Colonic mucosa (tissue), 4 donors: ENCODE measurements at places on chromosomes 5 and 9.

DNA sequence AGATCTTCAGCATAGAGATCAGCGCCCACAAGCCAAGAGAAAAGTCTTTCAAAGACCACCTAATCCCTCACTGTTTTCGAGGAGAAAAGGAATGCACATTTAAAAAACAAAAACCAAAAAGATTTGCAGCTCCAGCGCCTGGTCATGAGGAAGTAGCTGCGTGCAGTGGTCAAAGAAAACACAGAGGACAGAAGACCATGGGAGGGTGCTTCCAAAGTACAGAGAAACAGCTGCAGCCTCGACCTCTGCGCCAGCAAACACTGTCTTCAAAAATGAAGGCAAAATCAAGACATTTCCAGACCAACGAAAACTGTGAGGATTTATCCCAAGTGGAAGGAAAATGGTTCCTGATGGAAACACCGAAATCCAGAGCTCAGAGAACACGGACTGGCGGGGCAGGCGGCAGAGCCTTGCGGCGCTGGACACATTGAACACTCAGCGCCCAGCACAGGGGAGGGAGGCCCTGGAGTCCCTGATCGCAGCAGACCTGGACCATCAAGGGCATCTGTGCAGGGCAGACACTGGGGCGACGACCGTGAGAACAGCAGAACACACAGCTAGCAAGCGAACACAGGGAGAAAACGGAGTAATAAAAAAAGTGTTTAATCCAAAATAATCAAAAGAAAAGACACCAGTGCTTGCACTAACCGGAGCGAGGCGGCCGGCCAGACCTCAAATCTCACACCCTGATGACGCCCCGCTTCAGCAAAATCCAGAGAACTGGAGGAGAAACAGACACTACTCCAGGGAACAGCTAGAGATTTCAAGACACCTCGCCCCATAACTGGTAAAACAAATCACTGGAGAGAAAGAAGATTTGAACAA is 12.6 kb upstream of the SLC12A7 start:
- no peak for DNase-seq

GRCh38 chr5:60297658-60298057 is 402.3 kb downstream of the DEPDC1B start:
- no peak for DNase-seq

DNA sequence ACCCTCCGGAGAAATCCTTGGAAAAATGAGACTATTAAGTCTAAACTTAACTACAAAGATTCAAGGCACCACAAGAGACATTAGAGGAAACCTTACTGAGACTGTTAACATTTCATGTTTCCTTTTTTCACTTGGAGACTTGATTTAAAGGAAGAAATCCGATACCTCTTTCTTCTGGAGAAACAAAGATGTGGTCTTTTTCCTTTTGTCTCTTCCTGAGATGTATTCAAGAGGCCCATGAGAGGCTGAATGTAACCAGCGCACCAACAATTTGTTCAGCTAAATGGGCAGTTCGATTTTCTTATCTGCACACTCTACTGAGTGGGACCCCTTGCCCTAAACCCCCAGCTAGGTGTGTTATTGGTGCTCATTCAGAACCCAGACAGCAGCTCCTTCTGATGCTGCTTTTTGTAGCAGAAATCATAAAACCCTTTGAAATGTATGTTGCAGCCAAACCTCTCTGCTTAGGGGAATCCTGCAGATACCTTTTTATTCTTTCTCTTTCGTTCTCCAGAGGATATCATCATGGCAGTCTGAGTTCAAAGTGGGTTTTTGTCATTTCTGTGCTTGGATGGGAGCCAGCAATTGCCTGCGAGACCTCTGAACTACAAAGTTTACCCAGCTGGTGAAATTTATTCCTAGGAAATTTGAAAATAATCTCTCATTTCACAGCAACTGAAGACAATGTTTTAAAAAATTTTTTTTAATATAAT is 41.9 kb upstream of the ACTBL2 start:
- DNase-seq, result no peak

GRCh38 chr9:119961774-119962424 is 592.7 kb upstream of the BRINP1 start:
- DNase-seq, result peak; percentile 37

- DNase-seq, result no peak
These were observed 86.0 kb downstream of the TRPC7 start for GRCh38 chr5:136279314-136279713.

DNA sequence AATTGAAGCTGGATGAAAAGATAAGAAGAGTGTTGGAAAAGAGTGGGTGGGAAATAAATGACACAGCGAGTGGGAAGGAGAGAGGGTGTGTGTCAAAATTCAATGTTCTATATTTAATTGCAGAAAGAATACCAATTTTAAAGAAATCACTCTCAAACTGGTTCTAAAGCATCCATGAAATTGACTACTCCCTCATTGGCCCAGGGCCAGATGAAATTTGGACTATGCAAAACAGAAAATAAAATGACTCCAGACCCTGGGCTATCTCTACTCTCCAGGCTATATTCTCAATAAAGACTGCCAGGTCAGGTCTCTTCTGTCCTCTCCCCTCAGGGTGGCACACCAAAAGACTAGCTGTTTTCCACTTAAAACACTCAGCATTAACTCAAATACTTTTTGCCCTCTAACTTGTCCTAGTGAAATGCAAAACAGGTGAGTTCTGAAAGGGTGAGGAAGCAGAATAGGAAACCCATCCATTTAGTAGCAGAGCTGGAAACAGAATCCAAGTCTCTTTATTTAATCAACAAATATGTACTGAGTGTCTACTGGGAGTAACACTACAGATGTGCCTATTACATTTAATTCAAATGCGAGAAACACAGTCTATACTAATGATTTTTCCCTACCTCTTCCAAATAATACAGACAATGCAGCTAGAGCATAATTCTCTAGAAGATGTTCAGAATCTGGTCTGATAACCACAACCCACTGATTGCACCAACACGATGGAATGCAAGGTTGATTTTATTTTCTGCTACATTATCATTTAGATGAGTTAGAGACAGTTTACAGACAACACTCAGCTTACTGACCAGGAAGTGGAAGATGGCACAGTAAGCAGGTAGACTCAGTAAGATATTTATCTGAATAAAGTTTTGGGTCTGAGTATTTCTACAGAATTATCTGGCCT is 42.1 kb downstream of the EFCAB9 start:
- DNase-seq, result peak; percentile 87

DNA sequence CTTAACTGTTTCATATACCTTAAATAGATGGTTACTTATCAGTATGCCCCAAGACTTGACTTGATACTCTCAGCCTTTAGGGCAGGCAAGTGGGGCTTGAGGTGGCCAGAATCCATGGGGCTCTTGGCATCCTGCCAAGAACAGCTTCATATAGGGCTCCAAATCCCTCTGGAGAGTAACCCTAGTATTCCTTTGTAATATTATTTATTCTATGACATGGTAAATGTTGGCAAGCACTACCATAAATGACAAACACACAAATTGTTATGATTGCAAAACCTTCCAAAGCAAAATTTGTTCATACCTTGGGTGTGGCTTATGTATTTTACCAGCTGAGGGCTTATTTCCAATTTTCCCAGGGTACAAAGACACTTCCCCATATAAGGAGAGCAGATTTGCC is 257.4 kb upstream of the TRPC7 start:
- DNase-seq, result no peak

- no peak for DNase-seq
These were observed 344.5 kb downstream of the PRR16 start for GRCh38 chr5:120808606-120809005.

GRCh38 chr9:136309806-136310220 is 5.9 kb upstream of the CCDC187 start:
- no peak for DNase-seq

GRCh38 chr9:35172878-35173277 is 11.1 kb downstream of the UNC13B start:
- DNase-seq, result no peak

- no peak for DNase-seq
These were observed 22.3 kb downstream of the TTC33 start for GRCh38 chr5:40733434-40733833.

GRCh38 chr5:173397516-173397915 is 69.3 kb upstream of the STC2 start:
- DNase-seq, result no peak

- DNase-seq, result no peak
These were observed 55.1 kb downstream of the NUP214 start for GRCh38 chr9:131180454-131180853.

DNA sequence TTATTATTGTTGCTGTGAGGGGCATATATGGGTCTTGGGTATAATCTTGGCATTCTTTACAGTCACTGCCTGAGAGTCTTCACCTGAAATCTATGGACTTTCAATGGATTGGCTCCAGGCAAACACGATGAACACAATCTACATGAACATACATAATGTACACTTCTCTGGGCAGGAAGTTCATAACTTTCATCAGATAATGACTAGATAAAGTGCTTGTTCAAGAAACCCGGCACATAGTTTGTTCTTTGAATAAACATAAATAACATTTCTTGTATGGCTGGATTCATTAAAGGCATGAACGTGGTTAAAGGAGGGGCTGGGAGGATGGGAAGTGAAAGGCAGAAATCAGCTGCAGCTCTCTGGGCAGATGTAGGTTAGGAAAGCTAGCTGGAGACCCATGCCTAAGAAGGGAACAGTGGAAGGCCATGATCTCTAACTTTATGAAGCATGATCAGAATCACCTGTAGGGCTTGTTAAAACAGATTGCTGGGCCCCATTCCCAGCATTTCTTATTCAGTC is 306.9 kb upstream of the EFNA5 start:
- no peak for DNase-seq

DNA sequence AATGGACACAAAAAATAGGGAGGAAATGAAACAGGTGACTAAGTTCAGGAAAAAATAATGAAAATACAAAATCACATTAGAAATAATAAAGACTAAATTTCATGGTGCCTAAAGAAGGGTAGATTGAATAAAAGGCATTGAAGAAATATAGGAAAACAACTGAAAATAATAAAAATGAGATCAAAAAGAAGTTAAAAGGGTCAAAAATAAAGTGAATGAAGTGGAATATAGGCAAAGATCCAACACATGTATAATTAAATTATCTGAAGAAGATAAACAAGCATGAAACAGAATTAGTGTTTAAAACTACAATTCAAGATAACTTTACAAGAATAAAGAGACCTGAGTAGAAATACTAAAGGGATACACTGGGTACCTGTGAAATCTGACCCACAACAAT is 87.6 kb downstream of the SUSD1 start:
- no peak for DNase-seq

- no peak for DNase-seq
These were observed 25.0 kb downstream of the ARPC5L start for GRCh38 chr9:124886866-124887492.

GRCh38 chr5:80622756-80623155 is 31.7 kb upstream of the MSH3 start:
- no peak for DNase-seq

GRCh38 chr5:179839328-179840256 is 18.9 kb downstream of the SQSTM1 start:
- DNase-seq, result no peak

DNA sequence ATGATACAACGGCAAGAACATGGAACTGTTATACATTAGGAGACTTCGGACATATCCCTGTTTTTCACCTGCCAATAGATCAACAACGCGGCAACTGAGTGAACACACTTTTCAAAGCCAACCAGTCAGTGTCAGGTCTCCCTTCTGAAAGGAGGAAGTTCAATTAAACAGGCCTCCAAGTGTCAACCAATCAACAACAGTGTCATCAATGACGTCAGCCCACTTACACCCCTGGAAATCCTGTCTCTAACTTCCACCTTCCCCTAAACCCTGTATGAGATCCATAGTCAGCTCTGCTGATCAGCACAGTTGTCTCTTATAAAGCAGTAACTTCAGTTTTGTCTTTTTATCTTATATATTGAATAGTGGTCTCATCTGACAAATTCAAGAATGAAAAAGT is 36.6 kb downstream of the DMRT3 start:
- no peak for DNase-seq

DNA sequence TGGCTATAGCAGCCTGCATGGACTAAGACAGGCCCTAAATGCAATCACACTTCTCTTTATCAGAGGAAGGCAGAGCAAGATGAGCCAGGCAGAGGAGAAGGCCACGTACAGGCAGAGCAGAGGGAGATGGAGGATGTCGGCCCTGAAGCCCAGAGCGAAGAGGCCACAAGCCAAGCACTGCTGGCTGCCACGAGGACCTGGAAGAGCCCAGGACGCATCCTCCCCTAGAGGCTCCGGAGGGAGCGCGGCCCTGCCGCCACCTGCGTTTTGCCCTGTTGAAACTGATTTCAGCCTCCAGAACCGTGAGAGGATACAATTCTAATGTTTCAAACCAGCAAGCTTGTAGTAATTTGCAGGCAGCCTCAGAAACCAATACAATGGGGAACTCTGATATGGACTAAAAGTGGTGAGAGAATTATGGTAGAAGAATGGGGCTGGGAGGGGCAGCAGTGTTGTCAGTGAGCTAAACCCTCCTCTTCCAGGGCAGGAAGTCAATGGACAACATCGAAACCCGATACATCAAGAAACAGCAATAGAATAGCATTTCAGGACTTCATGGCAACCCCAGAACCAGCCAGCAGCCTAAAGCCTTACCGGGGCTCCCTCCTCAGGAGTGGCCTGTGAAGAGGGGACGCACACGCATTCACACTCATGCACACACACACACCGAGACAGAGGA is 32.6 kb downstream of the ADAMTS2 start:
- DNase-seq, result no peak

GRCh38 chr5:135691044-135691443 is 112.3 kb upstream of the CXCL14 start:
- no peak for DNase-seq

GRCh38 chr9:136318111-136318775 is 9.1 kb upstream of the GPSM1 start:
- no peak for DNase-seq

DNA sequence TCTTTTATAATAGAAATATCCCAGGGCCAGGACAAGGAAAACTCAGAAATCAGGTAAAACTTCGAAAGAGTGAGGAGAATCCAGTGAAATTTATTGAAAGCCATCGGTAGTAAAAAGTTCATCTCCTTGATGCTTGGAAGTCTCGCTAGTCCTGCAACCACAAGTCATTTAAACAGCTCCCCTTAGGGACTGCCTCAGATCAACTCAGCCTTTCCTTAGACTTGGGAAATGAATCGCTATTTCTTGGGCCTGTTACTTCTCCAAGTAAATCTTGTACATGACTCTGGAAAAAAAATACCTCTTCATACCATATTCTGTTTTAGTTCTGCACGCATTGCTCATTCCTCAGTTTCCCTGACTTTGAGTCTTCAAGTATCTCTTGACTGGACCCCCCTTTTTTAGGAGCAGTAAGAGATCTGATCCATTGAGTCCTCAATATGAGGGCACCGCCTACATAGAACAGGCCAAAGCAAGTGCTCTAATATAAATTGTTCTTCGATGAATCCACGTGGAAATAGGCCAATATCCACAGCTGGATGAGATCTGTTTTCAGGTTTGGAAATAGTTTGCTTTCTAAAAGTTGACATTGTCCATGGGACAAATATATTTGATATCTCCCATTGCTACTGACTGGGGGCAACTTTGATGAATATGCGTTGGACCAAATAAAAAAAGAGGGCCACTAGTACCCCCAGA is 114.2 kb downstream of the PRDM6 start:
- no peak for DNase-seq

DNA sequence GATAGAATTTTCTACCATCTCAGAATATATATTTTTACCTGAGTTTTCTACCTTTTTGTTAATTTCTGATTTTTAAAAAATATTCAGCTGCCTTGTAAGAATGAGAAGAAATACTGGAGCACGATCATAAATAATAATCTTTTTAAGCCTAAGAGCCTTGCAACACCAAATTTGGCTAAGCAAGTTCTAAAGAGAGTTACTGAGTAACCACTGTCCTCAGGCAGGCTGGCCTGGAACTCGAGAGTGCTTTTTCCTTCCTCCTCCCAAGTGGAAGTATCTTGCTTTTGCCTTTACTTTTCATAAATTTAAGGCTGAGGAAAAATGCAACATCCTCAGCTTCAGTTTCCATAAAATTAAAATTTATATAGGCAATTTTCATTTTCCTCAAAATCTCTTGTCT is 21.0 kb downstream of the GLRX start:
- no peak for DNase-seq
